ENCODE measurements at places on chromosomes 6 and 20. TPM values are rescaled to one million over a fixed set of nuclear protein-coding genes. Genes with fewer than 3 reads are reported as not detected.

ESR1 gene
- 0.44 TPM for total RNA-seq

DNA sequence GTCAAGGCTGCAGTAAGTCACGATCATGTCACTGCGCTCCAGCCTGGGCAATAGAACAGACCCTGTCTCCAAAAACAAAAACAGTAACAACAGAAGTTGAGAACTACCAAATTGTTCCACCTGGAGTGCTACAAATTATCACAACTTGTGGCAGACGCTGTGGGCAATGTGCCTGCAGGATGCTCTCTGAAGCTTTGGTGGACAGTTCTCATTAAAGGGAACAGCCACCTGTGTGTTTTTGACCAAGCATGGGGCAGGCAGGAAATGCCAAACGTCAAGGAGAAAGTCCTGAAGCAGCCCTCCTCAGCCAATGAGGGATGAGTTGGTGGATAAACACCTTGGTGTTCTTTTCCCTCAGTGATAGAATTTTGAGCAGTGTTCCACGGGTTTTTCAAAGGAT is 15.8 kb downstream of the COX4I2 start:
- no peak for DNase-seq

GRCh38 chr6:129929433-129929832 is 68.3 kb upstream of the TMEM244 start:
- peak; percentile 41 for DNase-seq

- no peak for DNase-seq
These were observed 84.4 kb downstream of the CLIC5 start for GRCh38 chr6:45931232-45931631.

DNA sequence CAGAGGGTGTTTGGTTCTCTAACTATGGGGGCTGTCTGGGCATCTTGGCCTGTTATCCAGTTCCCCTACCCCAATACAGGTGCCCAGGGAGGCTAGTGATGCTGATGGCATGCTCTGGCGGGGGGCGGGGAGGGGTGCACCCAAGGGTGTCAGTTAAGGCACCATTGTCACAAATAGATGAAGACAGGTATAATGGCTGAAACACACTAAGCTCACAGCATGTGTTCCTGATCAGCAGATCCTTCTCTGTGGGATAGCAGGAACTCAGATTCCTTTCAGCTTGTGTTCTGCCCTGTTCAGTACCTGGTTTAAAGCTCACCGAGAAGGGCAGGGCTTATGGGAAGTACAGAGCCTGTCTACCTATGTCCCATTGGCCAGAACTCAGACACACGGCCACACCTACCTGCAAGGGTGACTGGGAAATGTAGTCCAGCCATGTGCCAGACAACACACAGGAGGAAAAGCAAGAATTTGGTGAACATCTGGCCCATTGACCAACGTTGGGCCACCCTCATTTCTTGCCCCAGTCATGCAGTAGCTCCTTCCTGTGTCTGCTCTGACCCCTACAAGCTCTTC is 3.4 kb upstream of the RSPO4 start:
- DNase-seq = no peak

Data from muscle of leg (tissue), 16 donors.